Mesothelial cell of epicardium (in vitro differentiated cells): ENCODE measurements at places on chromosomes 1 and 21.

- no peak for DNase-seq
- H3K4me1 ChIP-seq, result peaks cover 23% of the 10 kb centered on the region
- H3K27ac ChIP-seq, result peak overlapping the region; percentile 7
- no peaks in the 10 kb centered on the region for H3K27me3 ChIP-seq
- no peak overlapping the region for H3K4me3 ChIP-seq
- peaks cover 77% of the 10 kb centered on the region for H3K36me3 ChIP-seq
Observed at GRCh38 chr1:94178901-94179300, 58.0 kb upstream of the ABCA4 start.

DNA sequence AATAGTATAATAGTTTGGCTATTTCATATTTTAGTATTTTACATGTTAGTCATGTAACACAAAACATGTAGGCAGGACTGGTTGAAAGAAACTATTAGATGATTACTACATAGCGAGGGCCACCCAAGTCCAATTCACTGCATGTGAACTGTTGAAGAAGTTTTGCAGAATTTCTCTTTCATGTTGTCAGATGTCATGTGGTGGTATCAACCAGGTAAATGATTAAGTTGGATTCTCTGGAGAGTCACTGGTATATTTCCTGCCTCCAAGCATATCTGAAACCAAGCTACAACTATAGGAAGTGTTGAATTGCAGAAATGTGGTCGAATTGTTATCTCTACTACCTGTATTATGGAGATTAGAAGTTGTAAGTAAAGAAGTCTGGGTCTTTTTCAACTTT is 137.8 kb upstream of the DPYD start:
- H3K27ac ChIP-seq, result no peak overlapping the region
- no peak overlapping the region for H3K4me3 ChIP-seq
- no peak for DNase-seq
- H3K27me3 ChIP-seq, result peaks cover 22% of the 10 kb centered on the region

DNA sequence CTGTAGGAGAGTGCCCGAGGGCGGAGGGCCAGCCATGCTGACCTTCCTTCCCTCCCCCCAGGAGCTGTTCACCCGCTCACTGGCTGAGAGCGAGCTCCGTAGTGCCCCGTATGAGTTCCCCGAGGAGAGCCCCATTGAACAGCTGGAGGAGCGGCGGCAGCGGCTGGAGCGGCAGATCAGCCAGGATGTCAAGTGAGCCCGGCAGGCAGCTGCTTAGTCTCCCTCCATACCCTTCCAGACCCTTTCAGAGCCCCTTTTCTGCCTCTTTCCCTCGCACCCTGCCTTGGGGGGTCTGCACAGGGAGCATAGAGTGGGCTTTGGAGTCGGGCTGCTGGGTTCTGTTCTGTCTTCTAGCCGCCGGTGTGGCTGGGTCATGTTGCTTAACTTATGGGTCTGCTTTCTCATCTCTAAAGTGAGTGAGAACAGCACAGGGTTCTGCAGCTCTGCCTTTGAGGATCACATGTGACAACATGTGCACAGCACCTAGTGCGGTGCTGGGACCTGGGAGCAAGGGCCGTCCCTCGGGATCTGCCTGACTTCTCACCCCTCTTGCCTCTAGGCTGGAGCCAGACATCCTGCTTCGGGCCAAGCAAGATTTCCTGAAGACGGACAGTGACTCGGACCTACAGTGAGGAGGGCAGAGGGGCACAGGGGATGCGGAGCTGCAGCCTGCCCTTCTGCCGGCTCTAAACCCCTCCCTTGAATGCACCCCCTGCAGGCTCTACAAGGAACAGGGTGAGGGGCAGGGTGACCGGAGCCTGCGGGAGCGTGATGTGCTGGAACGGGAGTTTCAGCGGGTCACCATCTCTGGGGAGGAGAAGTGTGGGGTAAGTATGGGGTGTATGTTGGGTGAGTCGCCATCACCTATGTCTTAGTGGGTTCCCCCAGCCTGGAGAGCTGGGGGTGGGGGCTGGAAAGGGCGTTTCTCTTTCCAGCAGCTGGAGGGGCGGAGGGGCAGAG is 6.2 kb downstream of the AMPD2 start:
- peaks cover 20% of the 10 kb centered on the region for H3K36me3 ChIP-seq
- no peak overlapping the region for H3K4me3 ChIP-seq
- H3K27ac ChIP-seq, result peak overlapping the region; percentile 12
- H3K27me3 ChIP-seq, result no peaks in the 10 kb centered on the region
- DNase-seq, result no peak

DNA sequence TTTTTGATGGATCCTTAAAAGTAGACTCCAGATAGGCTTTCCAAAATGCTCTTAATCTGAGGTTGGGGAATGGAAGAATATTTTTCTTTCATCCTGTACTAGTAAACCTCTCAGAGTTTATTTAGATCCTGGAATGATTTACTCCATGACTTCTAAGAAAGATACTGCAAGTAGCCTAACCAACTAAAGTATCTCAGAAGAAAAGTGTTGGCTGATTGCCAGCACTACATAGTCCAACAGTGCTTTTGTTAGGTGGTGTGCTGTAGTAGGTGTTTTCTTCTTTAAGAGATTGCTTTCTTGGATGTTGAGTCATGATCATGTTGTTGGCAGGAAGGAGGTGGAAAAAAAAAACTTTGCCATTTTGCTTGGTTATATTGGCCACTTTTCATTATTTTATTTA is 119.8 kb downstream of the OSBPL9 start:
- H3K27ac ChIP-seq, result peak overlapping the region; percentile 62
- no peak for DNase-seq
- no peak overlapping the region for H3K4me3 ChIP-seq

DNA sequence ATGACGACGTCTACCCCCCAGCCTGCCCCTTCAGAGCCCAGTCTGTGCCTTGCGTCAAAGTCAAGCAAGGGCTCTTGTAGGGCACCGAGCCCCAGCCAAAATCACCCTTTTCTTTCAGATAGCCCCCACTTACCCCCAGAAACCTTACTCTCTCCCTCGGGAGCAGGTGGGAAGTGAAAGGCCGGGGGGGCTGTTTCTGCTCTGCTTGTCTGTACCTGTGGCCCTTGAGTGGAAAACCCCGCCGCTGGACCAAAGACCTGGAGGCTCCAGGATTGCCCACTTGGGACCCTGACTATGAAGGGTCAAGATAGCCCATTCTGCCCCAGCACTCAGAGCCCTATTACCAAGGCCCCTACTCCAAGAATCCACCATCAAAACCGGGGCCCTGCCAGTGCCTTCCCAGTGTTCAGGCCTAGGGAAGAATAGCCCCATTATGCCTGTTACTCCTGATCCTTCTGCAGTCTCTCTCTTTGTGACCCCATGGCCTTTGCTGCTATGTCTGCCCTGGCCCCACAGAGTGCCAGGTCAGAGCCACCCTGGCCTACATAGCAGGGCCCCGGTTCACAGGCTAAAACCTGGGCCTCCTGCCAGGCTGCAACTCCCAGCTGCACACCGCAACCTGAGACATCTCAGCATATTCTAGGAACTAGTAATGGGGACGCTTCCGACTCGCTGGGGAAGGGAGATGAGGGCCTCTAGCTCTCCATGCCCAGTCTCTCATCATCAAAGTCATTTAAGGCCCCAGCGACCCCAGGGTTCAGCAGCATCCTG is 22.2 kb upstream of the HPDL start:
- DNase-seq, result no peak
- H3K36me3 ChIP-seq, result no peaks in the 10 kb centered on the region
- H3K27me3 ChIP-seq, result no peaks in the 10 kb centered on the region
- H3K27ac ChIP-seq, result peak overlapping the region; percentile 97
- H3K4me3 ChIP-seq, result peak overlapping the region; percentile 86

DNA sequence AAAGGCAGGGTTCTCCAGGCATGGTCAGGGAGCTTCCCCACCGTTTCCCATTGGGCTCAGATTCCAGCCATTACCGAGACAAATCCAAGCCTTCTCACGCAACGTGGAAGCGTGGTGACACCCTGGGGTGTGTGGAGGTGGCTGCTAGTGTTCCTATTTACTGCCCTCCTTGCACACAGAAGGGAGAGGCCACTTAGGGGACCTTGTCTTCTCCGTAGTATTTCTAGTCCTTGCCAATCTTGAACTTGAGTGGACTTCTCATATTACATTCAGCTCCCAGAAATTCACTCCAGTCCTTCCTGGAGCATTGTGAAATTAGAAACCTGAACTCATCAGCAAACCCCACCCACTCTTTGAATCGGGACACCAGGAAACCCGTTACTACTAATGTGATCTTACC is 131.6 kb downstream of the AJAP1 start:
- no peaks in the 10 kb centered on the region for H3K27me3 ChIP-seq
- H3K4me3 ChIP-seq, result no peak overlapping the region
- peaks cover 5% of the 10 kb centered on the region for H3K4me1 ChIP-seq
- H3K36me3 ChIP-seq, result no peaks in the 10 kb centered on the region
- H3K27ac ChIP-seq, result no peak overlapping the region
- DNase-seq, result no peak

GRCh38 chr1:240998441-240999015 is 358.5 kb downstream of the RGS7 start:
- H3K27me3 ChIP-seq, result peaks cover 2% of the 10 kb centered on the region
- DNase-seq, result no peak
- no peak overlapping the region for H3K4me3 ChIP-seq

- H3K27me3 ChIP-seq, result peaks cover 5% of the 10 kb centered on the region
- no peak for DNase-seq
- peaks cover under 1% of the 10 kb centered on the region for H3K36me3 ChIP-seq
- H3K4me3 ChIP-seq, result peak overlapping the region; percentile 66
- peak overlapping the region; percentile 72 for H3K27ac ChIP-seq
- H3K4me1 ChIP-seq, result peaks cover 29% of the 10 kb centered on the region
Observed at GRCh38 chr21:45018131-45019075, 56.0 kb upstream of the ADARB1 start.

- no peak overlapping the region for H3K27ac ChIP-seq
- peaks cover 57% of the 10 kb centered on the region for H3K4me1 ChIP-seq
- no peak overlapping the region for H3K4me3 ChIP-seq
Observed at GRCh38 chr1:209645574-209646452, 6.4 kb downstream of the LAMB3 start.

GRCh38 chr1:216075339-216075738 is 347.9 kb downstream of the USH2A start:
- no peak overlapping the region for H3K4me3 ChIP-seq
- no peak overlapping the region for H3K27ac ChIP-seq
- H3K4me1 ChIP-seq, result peaks cover 5% of the 10 kb centered on the region
- no peak for DNase-seq
- H3K36me3 ChIP-seq, result no peaks in the 10 kb centered on the region
- no peaks in the 10 kb centered on the region for H3K27me3 ChIP-seq

- no peak overlapping the region for H3K4me3 ChIP-seq
- H3K36me3 ChIP-seq, result peaks cover 47% of the 10 kb centered on the region
- H3K27ac ChIP-seq, result no peak overlapping the region
Observed at GRCh38 chr1:22866868-22867267, 105.8 kb downstream of the LACTBL1 start.

GRCh38 chr1:59707178-59707791 is 107.5 kb upstream of the HOOK1 start:
- H3K27me3 ChIP-seq, result no peaks in the 10 kb centered on the region
- H3K4me3 ChIP-seq, result no peak overlapping the region
- H3K36me3 ChIP-seq, result peaks cover 18% of the 10 kb centered on the region
- H3K4me1 ChIP-seq, result peaks cover 44% of the 10 kb centered on the region

GRCh38 chr1:101314244-101314643 is 77.4 kb downstream of the S1PR1 start:
- peaks cover 68% of the 10 kb centered on the region for H3K27me3 ChIP-seq
- no peak for DNase-seq
- H3K4me1 ChIP-seq, result peaks cover 12% of the 10 kb centered on the region
- H3K4me3 ChIP-seq, result no peak overlapping the region
- H3K36me3 ChIP-seq, result no peaks in the 10 kb centered on the region

- no peaks in the 10 kb centered on the region for H3K4me1 ChIP-seq
- peak; percentile 58 for DNase-seq
- H3K4me3 ChIP-seq, result no peak overlapping the region
- H3K27me3 ChIP-seq, result peaks cover 37% of the 10 kb centered on the region
Observed at GRCh38 chr1:36576118-36576517, 93.4 kb upstream of the CSF3R start.
